RPMI7951 (cell line): ENCODE measurements at places on chromosomes 16 and 17. TPM values are rescaled to one million over a fixed set of nuclear protein-coding genes. Genes with fewer than 3 reads are reported as not detected.

Gene SLC16A11
- 0.49 TPM in 1 of 2 replicates, not detected in the other for total RNA-seq

Gene C17orf50
- not detected in 2 replicates for total RNA-seq

Gene FBXW10
- under 0.01 TPM in 1 of 2 replicates, not detected in the other for total RNA-seq

GRCh38 chr17:1123393-1123831, 56.4 kb downstream of the ABR start:
- DNase-seq = no peak

GRCh38 chr17:4530799-4531730, 24.1 kb downstream of the MYBBP1A start:
- DNase-seq = no peak

- DNase-seq = no peak
Observed at GRCh38 chr17:79702034-79702433, 28.7 kb upstream of the ENPP7 start.
